NCI-H226 (cell line): ENCODE measurements at places on chromosomes 12 and 14.

- no peak for DNase-seq
Measured at GRCh38 chr12:27119797-27120196, 37.4 kb upstream of the C12orf71 start.

DNA sequence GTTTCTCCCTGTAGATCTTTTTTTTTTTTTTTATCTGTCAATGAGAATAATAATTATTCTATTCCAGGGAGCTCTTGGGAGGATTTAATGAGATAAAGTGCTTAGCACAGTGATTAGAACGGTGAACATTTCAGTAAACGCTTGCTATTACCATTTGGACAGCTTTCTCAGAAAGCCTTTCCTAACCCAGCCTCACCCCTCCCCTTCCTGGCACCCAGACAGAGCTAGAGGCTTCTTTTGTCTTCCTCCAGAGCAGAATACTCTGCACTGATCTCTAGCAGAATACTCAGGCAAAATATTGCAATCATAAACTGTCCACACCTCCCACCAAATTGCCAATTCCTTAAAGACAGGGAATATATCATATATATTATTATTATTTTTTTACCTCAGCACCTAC is 66.6 kb downstream of the ERGIC2 start:
- DNase-seq, result no peak

GRCh38 chr12:79561401-79562132 is 129.2 kb downstream of the PAWR start:
- DNase-seq, result no peak

GRCh38 chr14:68945190-68945584 is 33.9 kb downstream of the ACTN1 start:
- no peak for DNase-seq

- no peak for DNase-seq
Measured at GRCh38 chr12:49165114-49165513, 23.8 kb downstream of the TUBA1A start.

GRCh38 chr14:75879031-75879430 is 102.8 kb downstream of the TGFB3 start:
- peak; percentile 86 for DNase-seq

GRCh38 chr12:54882079-54882478 is 27.8 kb downstream of the MUCL1 start:
- no peak for DNase-seq

GRCh38 chr12:118063576-118064391 is 2.8 kb upstream of the WSB2 start:
- no peak for DNase-seq

DNA sequence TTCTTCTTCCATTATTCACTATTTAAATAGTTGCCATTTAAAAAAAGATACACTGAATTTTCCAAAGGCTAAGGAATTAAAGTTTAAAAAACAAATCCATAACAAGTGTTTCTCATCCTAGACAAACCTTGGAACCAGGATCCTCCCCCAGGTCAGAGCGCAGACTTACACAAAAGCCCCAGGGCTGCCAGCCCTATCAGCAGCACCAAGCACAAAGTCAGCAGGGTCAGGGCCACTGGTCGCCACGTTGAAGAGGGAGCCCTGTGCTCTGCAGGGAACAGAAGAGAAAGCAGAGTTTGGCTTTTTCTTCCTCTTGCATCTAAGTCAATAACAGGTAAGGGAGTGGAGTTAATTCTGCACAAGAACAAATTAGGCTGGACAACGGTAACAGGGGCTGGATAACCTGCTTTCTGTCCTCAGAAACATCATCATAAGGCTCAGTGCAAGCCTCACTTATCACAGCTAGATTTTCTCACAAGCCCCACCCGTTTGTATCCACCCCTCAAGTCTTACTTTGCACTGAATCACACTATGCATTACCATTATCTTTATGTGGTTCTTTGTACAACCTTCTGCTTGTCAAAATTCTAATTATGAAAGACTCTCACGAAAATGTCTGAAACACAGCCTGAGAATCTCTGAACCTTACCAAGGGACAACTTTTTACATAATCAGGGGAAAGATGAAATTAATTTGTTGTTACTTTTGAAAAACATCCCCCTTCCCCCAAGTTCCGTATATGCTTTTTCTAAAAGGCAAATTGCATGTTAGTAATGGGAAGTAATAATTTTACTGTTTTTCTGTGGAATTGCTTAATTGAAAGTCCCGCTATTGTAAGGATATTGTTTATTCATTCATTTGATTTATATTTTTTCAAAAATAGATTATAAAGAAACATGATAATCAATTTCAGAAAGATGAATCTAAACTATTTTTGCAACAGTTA is 9.6 kb downstream of the CLEC1A start:
- no peak for DNase-seq

GRCh38 chr12:108572166-108572790 is 9.9 kb downstream of the ISCU start:
- DNase-seq, result no peak

DNA sequence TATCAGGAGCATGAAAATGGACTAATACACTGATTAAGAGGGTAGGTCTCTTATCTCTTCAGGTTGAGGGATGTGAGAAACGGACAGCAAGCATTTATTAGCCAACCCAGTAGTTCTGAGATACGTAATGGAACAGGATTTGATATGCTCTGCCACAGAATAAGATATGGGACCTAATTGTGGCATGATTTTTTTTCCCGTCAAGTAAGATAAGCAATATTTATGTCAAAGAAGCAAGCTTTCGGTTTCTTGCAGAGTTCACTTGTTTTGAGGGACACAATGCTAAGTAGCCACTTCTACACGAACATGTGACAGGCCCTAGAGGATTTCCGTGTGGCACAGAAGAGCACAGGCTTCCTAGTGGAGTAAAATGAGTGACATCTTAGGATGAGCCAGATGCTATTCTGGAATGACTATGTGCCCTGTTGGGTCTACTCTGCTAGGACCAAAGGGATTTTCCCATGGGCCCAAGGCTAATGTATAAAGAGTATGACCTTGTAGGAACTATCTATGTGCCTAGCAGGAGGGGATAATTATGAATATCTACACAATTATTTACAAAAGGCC is 57.9 kb downstream of the SLC38A1 start:
- peak; percentile 90 for DNase-seq

- DNase-seq, result no peak
Measured at GRCh38 chr12:103780992-103781391, 60.0 kb downstream of the NT5DC3 start.

DNA sequence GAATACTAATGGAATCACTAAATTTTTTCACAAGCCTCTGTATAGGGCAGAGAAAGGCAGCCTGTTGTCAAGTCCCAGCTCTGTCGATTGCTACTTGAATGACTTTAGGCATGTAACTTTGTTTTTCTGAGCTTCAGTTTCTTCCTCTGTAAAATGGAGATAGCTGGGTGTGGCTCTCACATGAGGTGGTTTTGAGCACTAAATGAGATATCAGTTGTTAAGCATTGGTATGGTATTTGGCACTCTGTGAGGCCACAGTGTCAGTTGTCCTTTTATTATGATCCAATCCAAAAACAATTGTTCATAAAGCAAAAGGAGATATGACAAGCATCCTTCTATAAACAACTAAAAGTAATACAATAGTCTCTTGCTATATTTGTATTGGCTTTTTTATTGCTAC is 120.6 kb downstream of the DUSP6 start:
- no peak for DNase-seq

DNA sequence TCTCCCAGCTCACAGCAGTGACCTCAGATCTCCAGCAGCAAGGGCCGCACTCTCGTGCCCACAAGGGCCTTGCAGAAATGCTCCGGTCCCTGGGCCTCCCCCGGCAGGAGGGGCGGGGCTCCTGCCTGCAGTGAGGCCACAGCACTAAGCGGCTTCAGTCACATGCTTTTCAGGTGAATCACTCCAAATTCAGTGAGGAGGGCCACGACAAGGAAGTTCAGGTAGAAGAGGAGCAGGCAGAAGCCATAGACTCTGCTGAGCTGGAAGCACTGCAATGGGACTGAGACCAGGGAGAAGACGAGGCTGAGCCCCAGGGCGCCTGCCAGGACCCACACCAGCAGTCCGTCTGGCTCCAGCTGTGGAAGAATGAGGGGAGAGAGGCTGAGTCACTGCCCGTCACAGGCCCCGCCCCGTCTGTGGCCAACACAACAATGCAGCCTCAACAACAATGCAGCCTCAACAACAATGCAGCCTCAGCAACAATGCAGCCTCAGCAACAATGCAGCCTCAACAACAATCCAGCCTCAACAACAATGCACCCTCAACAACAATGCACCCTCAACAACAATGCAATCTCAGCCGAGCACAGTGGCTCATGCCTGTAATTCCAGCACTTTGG is 35.2 kb downstream of the SLC8B1 start:
- peak; percentile 78 for DNase-seq

GRCh38 chr14:106115401-106115800 is 589.0 kb downstream of the TMEM121 start:
- no peak for DNase-seq

DNA sequence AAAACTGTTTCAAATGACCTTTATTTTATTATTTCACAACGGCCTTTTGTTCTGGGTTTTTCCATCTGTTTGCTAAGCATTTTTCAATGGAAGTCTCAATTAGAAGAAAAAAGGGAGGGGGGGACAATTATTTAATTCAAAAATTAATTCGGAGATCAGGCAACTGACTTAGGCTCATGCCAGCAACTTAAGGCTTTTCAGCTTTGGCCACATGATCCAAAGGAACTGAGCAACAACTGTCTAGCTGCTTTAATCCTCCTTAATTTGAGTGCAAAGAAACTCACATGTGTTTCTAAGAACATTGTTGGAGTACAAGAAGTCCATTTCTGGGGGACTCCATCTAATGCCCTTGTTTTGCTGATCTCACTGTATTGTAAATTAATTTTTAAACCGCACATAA is 188.0 kb downstream of the EXOC5 start:
- DNase-seq, result no peak

- DNase-seq, result no peak
Measured at GRCh38 chr12:121610239-121611149, 15.8 kb upstream of the ORAI1 start.

- no peak for DNase-seq
Measured at GRCh38 chr12:111066744-111067437, 146.5 kb upstream of the MYL2 start.

GRCh38 chr12:129351481-129351880 is 498.2 kb downstream of the GLT1D1 start:
- DNase-seq, result no peak

DNA sequence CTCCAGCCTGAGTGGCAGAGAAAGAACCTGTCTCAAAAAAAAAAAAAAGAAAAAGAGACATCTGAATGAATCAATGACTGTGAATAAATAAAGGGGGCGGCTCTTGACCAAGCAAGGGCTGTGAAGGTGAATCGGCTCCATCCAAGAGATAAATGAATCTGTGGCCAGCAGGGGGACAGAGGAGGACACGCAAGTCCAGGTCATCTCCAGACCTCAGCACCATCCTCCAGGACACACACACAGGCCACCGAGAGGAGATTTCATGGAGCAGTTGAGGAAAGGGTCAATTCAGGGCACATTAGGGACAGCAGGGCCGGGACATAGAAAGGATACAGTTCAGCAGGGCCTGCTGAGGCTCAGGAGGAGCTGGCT is 21.6 kb downstream of the TRPV4 start:
- DNase-seq, result no peak

DNA sequence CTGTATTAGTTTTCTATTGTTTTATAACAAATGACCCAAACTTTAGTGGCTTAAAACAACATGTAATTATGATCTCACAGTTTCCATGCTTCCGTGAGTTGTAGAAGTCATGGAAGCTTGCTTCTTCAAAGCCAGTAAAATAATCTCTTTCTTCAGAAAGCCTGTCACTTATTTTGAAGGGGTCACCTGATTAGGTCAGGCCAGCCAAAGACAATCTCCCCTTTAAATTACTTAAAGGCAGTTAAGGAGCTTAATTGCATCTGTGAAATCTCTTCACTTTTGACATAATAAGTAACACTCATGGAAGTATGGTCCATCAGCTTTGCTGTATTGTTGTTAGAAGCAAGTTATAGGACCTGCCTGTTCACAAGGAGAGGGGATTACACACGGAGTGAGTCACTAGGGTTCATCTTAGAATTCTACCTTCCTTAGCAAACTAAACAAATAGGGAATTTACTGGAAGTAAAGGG is 89.8 kb downstream of the FAR2 start:
- DNase-seq, result no peak

DNA sequence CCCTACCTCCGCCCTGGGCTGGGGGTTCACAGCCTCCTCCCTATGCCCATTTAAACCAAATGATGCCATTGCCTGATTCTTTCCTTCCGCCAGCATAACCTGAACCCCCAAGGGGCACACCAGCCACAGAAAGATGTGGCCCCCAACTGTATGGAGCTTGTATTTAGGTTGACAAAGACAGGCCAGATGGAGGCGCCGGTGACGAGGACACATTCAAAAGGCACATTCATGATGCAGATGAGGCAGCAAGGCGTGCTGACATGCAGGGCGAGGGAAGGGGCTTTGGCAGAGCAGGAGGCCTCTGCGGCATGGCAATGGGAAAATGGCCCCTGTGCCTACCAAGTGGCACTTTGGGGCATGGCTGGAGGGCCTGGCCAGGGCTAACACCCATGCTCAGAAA is 112.2 kb downstream of the RFLNA start:
- no peak for DNase-seq

DNA sequence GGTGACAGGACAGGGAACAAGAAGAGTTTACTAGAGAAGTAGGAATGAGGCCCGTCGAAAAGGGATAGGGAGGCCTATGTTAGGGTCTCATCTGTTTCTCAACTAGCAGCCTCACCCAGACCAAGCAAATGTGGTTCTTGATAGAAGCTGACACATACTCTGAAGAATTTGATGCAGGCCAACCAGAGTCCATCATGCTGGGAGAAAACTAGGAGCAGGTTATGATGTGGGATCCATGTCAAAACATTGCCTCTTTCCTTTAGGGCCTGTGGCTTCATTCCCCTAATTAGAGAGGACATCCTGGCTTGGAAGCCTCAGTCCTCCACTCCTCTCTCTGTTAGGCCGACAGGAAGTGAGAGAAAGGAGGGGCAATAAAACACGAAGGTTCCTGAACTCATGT is 122.8 kb downstream of the NTF3 start:
- DNase-seq, result no peak

- no peak for DNase-seq
Measured at GRCh38 chr14:70094631-70095030, 94.1 kb downstream of the SLC8A3 start.

DNA sequence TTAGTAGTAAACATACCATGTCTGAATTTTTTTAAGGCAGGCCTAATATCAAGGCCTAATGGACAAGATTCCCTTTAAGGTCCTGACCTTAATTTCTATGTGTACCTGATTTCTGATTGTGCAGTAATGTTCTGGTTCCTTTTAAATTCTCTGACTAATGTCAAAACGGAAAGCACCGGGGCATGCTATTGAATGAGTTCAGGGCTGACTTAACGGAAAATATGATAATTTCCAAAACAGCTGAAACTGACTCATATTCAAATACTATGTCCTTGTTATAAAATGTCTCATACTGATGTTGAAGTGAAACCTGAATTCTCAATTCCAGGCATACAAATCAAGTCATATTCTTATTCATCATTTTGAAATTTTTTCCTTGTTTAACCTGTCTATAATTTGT is 6.7 kb downstream of the TAS2R43 start:
- DNase-seq, result no peak
